ENCODE measurements at places on chromosomes 5 and 9.

GRCh38 chr9:137286975-137287383 is 9.5 kb downstream of the TOR4A start:
- no peak for DNase-seq

DNA sequence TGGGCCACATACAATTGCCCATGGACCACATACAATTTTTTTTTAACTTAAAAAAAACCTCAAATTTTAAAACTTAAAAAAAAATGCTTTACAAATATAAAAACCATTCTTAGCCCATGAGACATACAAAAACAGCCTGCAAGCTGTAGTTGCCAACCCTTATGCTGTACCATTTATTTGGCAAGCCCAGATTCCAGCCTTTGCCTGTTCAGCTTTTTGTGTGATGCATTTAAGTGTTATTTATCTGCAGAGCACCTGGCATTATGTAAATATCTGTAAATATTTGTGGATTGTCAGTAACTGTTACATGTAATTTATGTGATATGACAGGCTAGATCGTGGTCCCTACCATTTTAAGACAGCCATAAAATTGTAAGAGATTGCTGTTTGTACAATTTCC is 32.6 kb downstream of the HEXB start:
- DNase-seq: no peak

GRCh38 chr5:111028865-111029264 is 42.6 kb upstream of the TSLP start:
- no peak for DNase-seq

DNA sequence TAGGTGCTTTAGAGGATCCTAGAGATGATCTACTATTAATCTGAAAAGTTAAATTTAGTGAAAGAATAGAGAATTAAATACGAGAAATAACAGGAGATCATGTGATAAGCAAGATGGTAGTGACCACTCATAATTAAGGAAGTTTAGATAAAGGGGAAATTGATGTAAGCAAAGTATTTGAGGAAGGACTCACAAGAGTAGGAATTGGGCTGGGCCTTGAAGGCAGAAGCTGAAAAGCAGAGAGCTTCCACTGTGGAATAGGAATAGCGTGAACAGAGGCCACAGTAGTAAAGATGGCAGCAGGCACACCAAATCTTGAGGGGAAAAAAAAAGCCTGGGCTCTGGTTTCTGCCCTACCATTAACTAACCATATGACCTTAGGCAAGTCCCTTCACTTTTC is 38.0 kb downstream of the KIF24 start:
- no peak for DNase-seq

DNA sequence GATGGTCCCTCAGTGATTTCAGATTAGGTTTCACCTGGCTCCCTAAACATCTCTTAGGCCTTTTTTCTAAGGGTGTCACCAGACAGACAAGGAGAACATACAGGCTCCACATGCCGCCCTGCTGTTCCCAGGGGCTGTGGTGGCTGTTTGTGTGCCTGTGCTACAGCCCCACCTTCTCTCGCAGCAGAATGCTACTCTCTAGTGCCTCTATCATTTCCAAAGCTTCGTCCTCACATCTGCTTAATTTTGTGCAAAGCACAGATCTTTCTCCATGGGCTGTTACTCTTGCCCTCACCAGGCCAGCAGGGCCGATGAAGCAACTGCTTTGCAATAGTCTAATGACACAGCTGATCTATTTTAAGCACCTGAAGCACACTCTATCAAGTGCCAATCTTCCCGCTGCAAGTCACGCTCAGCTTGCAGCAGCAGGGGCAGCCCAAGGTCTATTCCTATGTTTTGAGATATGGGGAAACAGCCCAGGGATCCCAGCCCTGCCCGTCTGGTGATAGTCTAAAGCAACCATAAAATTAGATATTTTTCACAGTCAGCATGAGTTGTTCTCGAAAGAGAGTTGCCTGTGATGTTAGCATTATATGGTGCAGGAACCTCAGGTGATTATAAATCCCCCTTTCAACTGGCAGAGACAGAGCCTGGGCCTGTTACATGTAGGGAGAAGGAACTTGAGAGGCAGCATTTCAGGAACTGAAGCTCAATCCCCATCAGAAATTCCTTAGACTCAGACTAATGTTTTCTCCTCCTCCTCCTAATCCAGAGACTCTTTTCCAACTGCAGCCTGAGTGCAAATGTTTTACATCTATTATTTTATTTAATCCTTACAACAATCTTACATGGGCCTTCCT is 12.7 kb downstream of the ABLIM3 start:
- DNase-seq: no peak

- DNase-seq: peak; percentile 45
Measured at GRCh38 chr5:9661316-9662015, 31.3 kb upstream of the TAS2R1 start.

DNA sequence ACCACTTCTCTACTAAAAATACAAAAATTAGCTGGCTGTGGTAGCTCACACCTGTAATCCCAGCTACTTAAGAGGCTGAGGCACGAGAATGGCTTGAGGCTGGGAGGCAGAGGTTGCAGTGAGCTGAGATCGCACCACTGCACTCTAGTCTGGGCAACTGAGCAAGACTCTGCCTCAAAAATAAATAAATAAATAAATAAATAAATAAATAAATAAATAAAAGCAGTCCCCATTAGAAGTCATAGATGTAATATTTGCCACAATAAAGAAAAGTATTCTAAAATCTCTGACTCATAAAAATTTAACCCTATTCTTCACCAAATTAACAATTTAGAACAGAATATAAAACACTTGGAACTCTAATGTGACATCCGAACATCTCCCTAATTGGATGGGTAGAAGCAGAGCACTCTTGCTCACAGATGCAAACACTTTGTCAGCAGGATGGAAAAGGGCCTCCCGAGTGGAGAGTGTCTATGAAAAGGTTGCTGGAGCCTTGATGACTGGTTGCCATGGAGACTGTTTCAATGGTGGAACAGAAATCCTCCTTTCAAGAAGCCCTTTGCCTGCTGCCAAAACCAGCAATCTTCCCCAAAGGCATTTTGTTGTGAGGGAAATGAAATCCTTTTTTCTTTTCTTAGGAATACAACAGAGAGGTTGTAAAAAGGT is 38.9 kb upstream of the TRAF1 start:
- no peak for DNase-seq

- no peak for DNase-seq
Measured at GRCh38 chr5:141343242-141343952, at the start of gene PCDHGA3. Gene PCDHGA3 (plus strand): TSS chr5:141343829. CDS start chr5:141344034, 205 bp downstream.

GRCh38 chr9:15115702-15116101 is 191.3 kb downstream of the TTC39B start:
- DNase-seq: no peak

DNA sequence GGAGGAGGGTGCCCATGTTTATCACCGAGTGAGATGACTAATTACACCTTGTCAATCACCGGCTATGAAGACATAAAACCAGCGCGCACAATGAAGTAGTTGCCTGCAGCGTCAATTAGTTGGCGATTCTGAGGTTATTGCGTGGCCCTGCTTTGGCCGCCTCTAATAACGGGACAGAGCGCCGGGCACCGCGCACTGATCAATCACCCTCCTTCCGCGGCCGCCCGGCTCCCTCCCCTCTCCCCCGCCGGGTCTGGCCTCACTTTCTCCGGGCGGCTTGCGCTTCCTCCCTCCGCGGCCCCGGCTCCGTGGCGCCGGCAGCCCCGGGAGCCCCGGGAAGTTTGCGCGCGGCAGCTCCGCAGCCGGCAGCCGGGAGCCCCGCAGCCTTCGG is 3.3 kb upstream of the LHX2 start:
- DNase-seq: no peak

- DNase-seq: no peak
Measured at GRCh38 chr5:35012796-35013195, 35.0 kb downstream of the AGXT2 start.

DNA sequence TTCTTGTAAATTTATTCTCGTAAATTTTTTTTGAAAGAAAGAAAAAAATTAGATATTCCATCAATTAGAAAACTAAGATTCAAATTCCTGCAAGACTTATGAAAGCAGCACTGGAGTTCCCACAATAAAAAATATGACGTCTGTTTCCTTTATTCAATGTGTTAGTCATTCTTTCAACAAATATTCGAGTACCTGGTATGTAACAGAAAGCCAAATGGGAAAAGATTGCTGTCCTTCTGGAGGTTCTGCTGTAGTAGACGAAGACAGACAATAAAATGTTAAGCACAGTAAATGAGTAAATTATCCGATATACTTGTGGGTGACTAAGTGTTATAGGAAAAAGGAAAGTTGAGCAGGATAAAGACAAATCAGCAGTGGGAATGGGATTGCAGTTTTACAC is 92.2 kb downstream of the ADAMTSL1 start:
- peak; percentile 79 for DNase-seq

DNA sequence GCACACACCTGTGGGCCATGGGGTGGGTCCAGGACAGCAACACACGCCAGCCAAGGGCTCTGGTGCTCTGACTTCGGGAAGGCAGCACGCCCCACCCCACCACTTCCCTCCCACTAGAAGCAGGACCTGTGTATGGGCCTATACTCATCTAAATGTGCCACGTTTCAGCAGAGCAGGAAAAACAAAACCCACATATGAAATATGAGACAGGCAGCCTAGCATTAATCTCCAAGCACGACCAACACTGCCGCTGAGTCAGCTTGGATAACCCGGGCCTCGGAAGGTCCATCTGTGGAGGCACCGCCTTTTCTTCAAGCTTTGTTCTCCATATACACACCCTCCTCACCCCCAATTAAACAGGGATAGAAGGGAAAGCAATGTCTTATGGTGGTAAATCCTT is 203.1 kb downstream of the ROR2 start:
- no peak for DNase-seq

GRCh38 chr9:34451135-34451534 is 7.2 kb downstream of the FAM219A start:
- no peak for DNase-seq

DNA sequence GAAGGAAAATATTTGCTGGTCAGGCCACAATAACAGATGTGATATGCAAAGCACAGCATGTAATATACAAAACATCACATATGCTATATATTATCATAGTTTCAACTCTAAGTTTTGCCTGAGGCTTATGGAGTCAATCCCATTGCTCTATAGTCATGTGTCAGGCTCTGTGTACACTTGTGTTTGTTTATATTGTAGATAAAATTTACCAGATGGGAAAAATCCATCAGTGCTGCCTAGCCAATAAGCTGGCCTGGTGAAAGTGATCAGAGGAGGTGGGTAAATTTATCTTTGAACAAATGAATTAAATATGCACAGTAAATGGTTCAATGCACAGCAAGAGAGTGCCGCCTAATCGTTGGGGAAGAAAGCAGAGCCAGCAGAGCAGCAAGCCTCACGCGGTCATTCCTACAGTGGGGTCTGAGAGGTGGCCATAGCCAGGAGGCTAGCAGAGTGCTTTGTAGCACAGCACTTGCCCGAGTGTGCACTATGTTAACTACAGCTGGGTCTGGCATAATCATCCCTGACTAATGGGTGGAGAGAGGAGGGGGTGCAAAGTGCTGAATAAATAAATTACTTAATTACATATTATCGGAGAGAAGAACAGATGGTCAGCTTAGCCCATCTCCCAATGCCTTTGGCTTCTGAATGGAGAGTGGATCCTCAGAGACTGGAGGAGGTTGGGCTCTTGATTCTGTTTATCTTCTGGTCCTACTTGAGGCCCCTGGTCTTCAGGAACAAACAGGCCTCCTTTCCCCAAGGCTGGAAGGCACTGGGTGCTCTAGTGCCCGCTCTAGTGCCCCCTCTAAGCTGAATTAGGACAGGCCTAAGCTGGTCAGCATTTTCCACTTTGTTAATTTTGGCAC is 153.5 kb downstream of the MAT2B start:
- DNase-seq: no peak

DNA sequence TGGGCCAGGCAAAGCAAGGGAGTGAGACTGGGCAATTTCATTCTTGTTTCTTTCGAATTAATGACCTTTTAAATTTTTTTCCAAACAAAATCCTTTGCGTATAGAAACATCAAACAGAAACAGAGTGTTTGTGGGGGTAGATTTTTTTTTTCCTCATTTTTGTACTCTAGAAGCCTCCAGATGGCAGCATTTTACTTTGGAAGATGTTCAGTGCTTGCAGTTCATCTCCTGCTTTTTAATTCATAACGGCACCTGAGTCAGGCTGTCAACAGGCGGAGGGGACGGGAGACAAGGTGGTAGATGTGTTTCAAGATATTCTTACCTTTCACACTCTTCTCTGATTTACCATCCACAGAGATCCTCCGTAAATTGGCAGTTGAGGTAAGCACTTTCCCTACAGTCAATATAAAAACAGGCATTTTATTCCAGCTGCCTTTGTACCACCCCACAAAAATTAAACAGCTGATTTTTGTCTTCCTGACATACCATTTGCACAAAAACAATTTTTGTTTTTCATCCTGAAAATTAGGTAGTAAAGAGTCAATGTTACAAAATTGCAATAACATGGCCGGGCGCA is 99.5 kb upstream of the FBXL17 start:
- no peak for DNase-seq

- no peak for DNase-seq
Measured at GRCh38 chr9:88920645-88921044, 70.6 kb upstream of the S1PR3 start.
